SW 1271 (cell line): ENCODE measurements at places on chromosomes 4 and X.
A peak's percentile ranks its signal among the peaks of the same experiment; 100 is the strongest.

GRCh38 chr4:155522201-155522600 lies 144.4 kb upstream of the GUCY1A1 start:
- no peak for DNase-seq

DNA sequence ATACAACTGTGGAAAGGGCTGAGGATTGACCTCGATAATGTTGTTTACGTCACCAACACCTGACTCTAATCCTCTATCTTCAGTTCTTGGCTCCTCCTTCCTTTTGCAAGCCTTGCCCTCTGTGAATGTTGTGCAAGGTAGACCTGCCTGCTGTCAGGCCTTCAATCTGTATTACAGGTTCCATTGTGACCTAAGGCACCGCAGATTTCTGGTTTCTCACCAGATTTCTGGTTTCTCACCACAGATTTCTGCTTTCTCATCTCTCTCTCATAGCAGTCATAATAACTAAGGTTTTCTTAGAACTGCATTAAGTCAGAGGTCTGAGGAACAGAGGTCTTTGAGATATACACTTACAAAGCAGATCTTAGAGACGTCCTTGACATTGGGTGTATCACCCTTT lies 51.5 kb upstream of the ETNPPL start:
- DNase-seq, result no peak

GRCh38 chr4:56570041-56570440 lies 64.5 kb downstream of the ARL9 start:
- DNase-seq, result no peak

DNA sequence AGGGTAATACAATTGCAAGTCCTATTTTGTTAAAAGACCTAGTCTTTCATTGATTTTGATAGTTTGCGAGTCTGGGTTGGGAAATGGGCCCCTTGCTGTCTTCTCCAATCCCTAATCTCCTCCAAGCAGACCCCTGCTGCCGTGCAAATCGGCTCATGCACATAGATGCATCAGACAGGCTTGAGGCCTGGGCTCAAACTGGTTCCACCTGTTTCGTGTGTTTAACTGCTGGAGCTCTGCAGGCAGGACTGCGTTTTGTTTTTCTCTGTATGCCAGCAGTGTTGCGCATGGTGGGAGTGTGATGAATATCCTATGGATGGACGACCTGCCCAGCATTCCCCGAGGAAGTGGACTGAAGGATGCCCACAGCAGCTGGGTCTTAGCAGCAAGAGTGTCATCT lies 133.9 kb downstream of the PDGFRA start:
- DNase-seq, result no peak

- no peak for DNase-seq
These were observed 33.6 kb upstream of the TBC1D9 start for GRCh38 chr4:140789759-140790158.

DNA sequence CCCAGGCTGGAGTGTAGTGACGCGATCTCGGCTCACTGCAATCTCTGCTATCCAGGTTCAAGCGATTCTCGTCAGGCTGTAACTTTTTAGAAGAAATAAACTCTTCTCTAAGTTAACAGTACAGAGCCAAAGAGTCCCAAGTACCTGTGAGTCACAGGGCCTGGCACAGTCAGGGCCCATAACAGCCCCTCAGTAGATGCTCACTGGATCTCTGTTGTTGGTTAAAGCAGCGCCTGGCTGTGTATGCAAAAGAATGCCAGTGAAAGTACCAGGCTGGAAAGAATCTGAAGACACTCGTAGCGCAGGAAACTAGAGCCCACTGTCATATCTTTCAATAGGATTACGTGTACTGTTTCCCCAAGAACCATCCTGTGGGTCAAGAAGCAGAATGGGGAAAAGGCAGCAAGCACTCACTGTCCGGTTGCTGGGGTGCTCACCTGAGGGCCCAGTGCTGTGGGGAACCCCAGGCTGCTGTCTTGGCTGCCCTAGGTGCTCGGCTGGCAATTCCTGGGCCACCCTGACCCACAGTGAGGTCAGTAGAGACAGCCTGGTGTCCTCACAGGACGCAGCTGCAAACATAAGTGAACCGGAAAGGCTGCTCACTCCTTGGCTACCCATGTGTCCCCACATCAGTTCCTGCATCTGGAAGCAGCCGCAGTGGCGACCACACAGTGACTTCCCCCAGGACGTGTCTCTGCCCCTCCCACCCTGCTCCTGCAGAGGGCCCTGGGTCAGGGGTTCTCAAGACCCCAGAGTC lies 3.1 kb upstream of the SLBP start:
- DNase-seq, result no peak

- DNase-seq, result no peak
These were observed 107.4 kb upstream of the F9 start for GRCh38 chrX:139423186-139423585.

- peak; percentile 31 for DNase-seq
These were observed 42.1 kb upstream of the MAGEA4 start for GRCh38 chrX:151870602-151871001.

GRCh38 chr4:155392481-155393184 lies 15.9 kb upstream of the MAP9 start:
- DNase-seq, result peak; percentile 13

DNA sequence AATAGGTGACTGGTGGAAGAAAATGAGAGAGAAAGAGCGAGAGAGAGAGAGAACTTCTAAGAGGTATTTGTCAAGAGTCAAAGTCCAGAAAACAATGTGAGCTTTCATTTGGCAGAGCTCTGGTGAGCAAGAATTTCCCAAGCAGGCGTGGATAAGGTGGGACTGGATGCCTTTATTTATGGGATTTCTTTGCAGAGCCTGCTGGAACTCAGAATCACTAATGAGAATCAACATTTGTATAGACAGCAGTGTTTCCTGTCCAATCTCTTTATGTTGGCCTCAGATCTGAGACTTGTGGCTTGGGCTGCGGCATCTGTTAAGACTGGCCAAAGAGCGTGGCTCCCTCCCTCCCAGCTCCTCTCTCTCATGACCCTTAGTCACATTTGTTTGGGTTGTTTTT lies 67.9 kb upstream of the TBL1X start:
- no peak for DNase-seq

DNA sequence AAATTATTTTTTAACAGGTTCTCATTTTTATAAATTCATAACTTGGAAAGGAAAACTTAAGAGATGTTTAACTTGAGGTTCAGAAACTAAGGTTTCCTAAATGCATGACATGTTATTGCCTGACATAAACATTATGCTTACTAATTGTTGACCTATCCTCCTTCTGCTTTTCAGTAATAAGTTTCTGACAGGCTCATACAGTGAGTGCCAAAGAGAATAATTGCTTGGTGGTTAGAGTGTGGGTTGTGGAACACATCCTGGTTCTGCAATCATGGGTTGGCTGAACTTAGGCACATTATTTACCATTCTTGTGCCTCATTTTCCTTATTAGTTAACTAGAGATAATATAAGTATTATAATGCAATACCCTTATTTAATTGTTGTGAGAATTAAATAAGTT lies 56.5 kb downstream of the BMPR1B start:
- DNase-seq, result no peak

DNA sequence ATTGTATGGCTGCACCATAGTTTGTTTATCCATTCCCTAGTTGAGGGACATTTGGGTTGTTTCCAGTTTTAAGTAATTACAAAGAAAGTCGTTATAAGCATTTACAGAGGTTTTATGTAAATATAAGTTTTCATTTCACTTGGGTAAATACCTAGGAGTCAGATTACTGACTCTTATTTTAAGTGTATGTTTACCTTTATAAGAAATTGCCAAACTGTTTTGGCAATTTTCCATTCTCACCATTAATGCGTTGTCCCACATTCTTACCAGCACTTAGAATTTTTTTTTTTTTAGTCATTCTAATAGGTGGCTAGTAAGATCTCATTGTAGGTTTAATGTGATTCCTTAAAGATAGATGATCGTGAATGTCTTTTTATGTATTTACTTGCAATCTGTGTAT lies 121.5 kb upstream of the NR3C2 start:
- DNase-seq, result no peak

DNA sequence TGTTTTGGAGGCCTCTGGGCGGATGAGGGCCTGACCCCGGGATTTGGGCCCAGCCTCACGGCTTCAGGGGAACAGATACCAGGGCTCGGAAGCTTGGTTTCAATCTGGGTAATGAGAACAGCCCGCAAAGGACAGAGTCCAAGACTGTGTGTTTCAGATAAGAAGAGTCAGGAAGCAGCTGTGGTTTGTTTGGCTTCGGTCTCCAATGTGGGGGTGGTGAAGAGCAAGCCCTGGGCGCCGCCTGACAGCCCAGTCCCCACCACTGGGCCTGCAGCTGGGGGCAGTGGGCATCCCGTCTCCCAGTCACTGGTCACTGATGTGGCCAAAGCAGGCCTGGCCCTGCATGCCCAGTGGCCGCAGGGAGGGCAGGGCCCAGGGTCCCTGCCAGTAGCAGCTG lies 9.1 kb downstream of the WFS1 start:
- DNase-seq, result no peak

DNA sequence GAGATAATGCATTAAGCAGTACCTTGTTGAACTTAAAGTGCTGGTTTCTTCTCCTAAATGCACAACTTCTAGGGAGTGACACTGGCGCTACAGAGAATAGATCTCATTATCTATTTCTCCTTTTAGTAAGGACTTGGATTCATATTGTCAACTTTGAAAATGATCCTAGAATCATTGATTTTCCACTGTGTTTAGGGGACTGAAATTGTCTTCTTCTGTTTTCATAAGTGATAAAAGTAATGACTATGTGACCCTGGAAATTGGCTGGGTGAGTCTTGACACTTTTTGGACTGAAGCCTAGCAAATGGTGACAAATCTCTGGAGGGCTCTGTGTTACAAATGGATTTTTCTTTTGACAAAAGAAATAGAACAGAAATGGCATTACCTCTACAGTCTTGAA lies 167.8 kb downstream of the NDST4 start:
- no peak for DNase-seq

DNA sequence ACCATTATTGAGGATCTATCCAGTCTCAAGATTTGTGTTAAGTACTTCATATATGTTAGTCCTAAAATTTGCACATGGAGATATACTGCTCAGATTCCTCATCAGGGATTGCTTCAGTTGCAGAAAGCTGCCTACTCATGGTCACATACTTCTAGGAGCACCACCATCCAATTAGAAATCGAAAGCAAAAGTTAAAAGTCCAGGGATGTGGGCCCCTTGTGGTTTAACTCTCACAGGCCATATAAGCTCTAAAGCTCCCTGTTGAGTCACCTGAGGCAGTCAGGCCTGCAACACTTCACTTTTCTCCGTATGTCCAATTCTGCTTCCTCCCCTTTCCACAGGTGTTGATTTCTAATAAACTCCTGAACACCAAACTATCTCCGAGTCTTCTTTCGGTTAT lies 84.2 kb downstream of the CNOT6L start:
- DNase-seq, result no peak

DNA sequence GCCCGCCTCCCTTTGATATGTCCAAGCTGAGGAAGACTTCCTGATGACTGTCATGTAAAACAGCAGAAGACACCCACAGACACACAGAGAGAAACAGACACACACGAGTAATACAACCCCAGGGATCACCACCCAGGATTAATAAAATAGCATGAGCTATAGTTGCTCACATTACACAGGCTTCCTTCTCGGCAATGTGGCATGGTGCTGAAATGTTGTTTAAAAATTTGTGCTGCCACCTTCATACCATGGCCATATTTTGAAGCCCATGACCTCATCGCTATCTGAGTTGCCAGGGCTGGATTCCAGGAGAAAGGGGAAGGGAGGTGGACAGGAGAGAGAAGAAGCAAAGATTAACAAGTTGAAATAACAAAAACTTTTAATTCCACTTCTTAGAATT lies 111.7 kb downstream of the SYNPO2 start:
- DNase-seq, result no peak

- peak; percentile 1 for DNase-seq
These were observed 186.3 kb downstream of the SLC7A11 start for GRCh38 chr4:138055890-138056289.

DNA sequence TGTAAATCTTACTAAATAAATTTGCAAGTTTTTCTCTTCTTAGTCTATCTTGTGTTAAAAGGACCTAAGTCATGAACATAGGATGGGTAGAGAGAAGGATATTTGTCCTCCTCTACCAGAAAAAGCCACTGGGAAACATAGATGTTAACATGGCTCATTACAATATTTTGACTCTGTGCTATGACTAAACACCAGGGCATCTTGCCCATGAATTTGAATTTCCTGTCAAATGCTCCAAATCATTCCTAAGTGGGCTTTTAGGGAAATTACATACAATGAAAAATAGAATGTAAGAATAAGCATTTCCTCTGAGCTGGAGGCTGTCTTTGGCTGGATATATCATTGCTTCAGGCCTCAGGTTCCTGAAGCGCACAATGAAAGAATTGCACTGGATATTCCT lies 39.1 kb downstream of the ANOS1 start:
- no peak for DNase-seq

GRCh38 chr4:21046141-21046540 lies 345.9 kb downstream of the PACRGL start:
- DNase-seq, result no peak

DNA sequence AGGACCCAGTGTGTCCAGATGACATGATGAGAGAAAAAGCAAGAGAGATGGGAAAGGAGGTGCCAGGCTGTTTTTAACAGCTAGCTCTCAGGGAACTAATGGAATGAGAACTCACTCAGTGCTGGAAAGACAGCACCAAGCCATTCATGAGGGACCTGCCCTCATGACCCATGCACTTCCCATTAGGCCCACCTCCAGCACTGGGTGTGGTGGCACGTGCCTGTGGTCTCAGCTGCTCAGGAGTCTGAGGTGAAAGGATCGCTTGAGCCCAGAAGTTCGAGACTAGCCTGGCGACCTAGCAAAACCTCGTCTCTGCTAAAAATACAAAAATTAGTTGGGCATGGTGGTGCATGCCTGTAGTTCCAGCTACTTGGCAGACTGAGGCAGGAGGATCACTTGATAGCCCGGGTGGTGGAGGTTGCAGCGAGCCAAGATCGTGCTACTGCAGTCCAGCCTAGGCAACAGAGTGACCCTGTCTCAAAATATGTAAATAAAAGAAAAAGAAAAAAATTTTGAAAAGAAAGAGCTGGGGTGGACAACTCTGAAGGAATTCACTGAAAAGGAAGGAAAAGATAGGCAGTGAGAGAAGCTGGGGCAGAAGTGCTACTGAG lies 50.9 kb downstream of the FAM193A start:
- DNase-seq, result no peak

DNA sequence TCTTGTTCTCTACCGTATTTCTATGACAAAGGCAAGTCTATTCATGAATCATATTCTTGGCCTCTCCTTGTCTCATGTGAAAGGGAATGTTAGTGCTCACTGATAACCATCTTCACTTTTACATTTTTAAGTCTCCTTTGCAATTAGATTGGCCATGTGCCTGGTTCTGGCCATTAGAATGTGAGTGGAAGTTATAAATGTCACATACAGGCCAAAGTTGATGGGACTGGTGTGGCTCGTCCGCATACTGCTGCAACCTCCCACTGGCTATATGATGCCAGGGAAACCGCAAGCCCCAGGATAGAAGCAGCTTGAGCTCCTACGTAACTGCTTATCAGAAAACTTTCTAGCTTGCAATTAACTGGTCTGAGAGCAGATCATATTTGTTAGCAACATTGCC lies 86.1 kb downstream of the MAGEC1 start:
- no peak for DNase-seq

- DNase-seq, result no peak
These were observed 21.5 kb downstream of the RXFP1 start for GRCh38 chr4:158543191-158543590.

- no peak for DNase-seq
These were observed 137.4 kb downstream of the CEP135 start for GRCh38 chr4:56086073-56086541.
